Brain microvascular endothelial cell (primary cell): ENCODE measurements at places on chromosomes 2 and 18.
A peak's percentile ranks its signal among the peaks of the same experiment; 100 is the strongest.

DNA sequence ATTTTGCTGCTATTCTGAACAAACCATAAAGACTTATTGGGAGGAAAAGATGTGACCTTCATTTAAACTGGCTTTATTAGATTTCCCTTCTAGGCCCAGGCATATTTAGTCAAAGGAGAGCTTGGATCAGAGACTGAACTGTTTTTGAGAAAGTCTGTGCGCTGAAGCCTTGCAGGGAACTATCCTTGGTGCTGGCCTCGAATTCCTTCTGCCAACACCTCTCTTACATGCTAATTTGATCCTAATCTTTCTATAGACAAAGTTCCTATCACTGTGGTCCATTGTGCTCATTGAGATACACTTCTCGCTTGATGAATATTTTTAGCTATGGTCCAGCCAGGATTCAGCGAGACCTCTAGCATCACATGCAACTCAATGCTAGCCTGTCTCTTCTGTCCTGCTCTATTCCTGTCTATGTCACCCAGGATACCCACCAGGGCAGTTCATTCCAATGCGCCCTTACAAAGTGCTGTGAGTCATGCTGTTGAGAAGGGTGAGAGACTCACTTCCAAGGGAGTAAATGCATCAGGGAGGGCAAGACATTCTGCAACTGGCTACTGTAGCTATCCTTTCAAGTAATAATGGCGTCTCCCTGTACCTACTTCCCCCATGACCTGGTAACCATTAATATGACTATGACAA, 356.7 kb upstream of the LYPD1 start:
- DNase-seq: no peak

DNA sequence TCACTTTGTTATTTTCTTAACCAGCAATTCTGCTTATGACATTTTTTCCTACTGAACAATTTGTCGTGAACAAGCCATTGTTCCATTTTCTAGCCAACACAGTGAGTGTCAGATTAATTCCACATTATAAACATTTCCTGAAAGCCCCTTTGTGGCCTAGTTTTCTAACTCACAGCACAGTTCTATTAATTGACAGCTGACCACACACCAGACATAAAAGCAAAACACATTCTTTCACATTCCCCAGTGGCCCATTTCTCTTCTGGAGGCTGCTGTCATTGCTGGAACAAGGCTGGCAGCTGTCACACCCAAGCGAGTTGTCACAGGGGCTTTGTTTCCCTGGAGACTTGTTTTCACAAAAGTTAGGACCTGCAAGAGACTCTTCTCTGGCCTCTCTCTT, 50.7 kb downstream of the RNF152 start:
- DNase-seq: no peak

DNA sequence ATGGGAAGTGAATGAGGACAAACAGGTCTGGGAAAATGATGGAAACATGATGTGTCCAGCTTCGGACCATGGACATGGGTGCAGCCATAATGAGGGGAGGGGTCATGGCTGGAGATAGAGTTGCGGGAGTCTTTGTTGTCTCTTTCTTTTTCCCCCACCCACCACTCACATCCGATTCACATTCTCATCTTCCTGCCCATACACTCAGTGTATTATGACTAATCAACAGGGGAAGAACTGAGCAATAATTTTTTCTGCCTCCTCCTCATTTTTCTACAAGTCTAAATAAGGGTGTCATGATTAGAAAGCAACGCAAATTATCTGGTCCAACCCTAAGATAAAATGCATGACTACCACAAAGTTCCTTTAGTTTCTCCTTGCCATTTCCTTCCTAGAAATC, 5.7 kb upstream of the SERPINB2 start:
- DNase-seq: peak; percentile 34

DNA sequence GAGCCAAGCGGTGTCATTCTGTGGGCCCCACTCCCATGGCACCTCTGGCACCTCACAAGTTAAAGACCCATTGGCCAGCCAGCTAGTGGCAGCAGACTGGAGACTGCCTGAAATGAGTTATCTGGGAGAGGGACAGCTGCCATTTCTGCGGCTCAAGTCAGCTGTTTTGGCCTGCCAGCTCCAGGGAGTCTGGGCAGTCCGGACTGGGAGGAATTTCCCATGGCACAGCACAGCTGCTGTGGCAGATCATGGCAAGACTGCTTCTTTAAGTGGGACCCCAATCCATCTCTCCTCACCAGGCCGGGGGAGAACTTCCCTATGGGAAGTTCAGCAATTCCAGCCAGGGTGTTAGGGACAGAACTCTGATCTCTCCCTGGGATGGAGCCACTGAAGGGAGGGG, 2187.6 kb upstream of the CELF4 start:
- DNase-seq: no peak

GRCh38 chr2:223486751-223487150, 115.4 kb downstream of the SCG2 start:
- no peak for DNase-seq

DNA sequence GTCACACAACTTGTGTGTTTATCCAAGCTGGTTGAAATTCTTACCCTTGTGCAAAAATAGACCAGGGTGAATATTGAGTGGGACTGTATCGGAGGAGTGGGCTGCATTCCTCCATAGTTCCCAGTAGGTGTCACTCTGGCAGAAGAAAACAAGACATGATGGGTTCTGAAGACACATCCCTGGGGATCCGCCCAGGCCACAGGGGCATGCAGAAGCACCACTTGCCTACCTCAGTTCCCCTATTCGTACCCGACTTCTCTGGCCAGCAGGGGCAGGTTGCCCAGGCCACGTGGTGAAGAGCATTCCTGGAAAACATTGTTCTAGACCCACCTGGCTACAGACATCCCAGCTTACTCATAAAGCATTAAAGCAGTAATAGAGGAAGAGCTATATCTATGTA, 168.2 kb downstream of the FAM210A start:
- peak; percentile 24 for DNase-seq

DNA sequence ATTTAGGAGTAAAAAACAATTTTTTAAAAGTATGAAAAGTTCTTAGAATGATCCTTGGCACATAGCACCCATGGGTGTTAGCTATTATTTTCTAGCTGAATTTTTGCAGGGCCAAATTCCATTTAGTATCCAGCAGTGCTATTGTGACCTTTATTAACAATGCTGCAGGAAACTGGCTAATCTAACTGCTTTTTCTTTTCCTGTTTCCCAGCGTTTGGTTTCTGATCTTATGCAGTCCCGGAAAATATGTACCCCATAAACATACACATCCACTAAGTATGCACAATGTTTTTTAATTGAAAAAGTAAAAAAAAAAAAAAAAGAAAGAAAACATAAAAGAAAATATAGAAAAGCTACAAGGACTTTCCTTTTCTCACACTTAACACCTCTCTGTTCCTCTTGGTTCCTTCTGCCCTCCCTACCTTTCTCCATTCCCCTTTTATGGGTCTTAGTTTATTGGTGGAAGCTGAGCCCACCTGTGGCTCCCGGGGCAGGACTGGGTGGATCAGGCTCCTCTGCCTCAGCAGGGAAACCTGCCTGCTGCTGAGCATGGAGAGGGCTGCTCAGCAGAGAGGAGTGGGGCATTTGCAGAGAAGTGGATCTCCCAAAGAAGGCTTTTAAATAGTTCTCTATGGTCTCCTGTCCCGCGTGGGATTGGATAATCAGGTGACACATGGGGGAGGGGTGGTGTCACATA, 9.3 kb upstream of the SLC16A14 start:
- no peak for DNase-seq

GRCh38 chr2:2834105-2834504, 503.0 kb upstream of the MYT1L start:
- no peak for DNase-seq

DNA sequence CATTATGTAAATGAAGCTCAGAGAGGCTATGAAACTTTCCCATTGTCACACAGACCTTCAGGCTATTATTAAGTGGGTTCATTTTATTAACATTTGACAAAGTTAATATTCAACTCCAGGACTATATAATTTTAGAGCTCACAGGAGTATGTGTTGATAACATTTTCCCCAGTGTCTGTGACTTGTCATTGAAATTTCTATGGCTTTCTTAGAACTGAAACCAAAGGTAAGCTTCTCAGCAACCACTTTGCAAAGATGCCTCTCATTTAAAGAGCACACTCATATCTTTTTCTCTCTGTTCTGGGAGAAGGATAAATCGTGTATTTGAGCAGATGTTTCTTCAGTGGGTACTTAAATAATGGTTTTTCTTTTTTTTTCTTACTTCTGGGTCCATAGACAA, 61.8 kb upstream of the LHCGR start:
- no peak for DNase-seq

- no peak for DNase-seq
These were observed 1.1 kb downstream of the ACTG2 start for GRCh38 chr2:73893764-73894474.

- DNase-seq: no peak
These were observed 261.5 kb downstream of the MYCN start for GRCh38 chr2:16201848-16202247.

- DNase-seq: no peak
These were observed 16.1 kb upstream of the ADI1 start for GRCh38 chr2:3535467-3535793.

DNA sequence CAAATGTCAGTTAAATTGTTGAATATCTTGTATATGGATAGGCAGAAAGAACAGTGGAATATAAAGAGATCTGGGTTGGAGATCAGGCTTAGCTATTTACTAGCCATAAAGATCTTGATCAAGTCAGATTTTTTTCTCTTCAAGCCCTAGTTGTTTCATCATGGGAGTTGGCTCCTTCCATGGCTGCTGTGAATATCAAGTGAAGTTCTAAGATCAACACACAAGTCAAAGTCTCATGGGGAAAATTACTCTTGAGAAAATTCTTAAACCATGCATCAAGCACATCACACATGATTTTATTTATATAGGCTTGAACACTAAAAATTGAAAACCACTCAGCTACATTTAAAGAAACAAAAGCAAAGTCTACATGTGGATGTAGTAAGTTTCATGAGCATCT, 79.8 kb downstream of the C1D start:
- no peak for DNase-seq

GRCh38 chr18:3251963-3252277, 4.3 kb downstream of the MYL12A start:
- no peak for DNase-seq

GRCh38 chr2:232275670-232276069, 102.9 kb upstream of the ALPP start:
- no peak for DNase-seq

GRCh38 chr2:60992985-60993392, 24.5 kb upstream of the PEX13 start:
- no peak for DNase-seq

- DNase-seq: no peak
These were observed 87.3 kb downstream of the ACTR3 start for GRCh38 chr2:113977060-113977659.

DNA sequence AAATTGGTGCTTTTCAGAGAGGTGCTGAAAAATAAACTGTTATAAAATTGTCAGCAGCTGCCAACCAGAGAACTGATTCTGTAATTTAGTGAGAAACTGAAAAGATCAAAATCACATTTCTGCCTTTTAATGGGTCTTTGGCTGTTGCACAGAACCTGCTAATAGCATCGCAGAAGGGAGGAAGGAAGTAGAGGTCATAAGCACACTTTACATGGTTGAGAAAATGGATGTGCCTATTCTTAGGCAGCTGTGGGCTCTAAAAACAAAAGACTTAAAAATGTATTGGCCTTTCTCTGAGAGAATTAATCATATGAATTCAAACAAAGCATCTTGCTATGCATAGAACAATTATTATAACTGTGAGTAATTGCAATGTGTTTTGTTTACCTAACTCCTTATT, 1186.9 kb downstream of the DSC3 start:
- DNase-seq: no peak

DNA sequence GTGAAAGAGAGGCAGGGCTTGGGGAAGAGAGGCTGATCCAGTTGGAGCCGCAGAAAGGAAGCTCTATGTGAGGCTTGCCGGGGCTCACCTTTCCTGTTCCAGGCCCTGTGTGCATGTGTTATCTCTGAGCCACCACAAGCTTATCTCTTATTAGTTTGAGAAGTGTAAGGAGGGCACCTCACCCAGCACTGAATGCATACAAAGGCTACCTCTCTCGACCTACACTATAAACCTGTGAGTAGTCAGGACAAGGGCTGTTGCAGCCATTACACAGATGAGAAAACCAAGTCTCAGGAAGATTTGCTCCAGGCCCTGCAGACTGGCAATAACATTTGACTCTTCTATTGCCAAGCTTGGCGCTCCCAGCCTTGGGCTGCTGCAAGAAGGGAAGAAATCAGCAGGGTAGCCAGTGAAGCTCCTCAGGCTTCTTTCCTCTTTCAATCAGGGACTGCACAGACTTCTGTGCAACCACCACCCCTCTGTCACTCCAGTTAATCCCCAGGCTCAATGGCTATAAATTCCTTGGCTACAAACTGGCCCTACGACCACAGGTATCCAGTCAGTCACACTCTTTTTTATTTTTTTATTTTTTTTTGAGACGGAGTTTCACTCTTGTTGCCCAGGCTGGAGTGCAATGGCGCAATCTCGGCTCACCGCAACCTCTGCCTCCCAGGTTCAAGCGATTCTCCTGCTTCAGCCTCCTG, 73.8 kb downstream of the CLHC1 start:
- no peak for DNase-seq

DNA sequence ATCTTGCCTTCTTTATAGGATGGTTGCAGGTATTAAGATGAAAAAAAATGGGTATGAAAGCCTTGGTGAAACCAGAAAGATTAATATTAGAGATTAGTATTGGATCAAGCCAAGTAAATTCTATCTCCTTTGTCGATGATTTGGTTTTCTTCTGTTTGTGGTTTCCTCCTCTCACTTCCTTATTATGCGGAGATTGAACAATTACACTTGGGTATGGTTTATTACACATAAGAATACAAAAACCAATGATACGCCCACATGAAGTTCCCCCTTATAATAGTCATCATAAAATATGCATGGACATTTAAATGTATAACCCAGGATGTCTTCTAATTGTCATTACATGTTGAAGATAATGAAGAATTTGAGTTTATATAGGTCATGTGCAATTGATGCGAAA, 4.9 kb downstream of the LTBP1 start:
- no peak for DNase-seq

DNA sequence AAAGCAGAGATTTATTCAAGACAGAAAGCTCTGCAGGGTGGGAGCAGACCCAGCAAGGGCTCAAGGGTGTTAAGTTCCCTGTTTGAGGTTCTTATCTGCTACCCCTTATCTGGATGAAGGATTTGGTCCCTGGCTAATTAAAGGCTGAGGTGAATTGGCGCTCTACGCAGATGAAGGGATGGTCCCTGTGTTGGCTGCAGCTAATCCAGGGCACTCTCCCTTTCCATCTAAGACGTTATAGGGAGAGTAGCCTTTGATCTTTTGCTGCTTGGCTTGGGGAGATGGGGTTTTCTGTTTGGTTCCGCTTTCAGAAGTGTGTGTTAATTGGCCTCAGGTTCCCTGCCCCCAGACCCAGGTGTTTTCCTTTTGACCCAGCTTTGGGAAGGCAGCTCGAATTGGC, 17.0 kb downstream of the FAM228A start:
- no peak for DNase-seq

GRCh38 chr2:192416060-192416459, 221.3 kb upstream of the TMEFF2 start:
- DNase-seq: no peak

DNA sequence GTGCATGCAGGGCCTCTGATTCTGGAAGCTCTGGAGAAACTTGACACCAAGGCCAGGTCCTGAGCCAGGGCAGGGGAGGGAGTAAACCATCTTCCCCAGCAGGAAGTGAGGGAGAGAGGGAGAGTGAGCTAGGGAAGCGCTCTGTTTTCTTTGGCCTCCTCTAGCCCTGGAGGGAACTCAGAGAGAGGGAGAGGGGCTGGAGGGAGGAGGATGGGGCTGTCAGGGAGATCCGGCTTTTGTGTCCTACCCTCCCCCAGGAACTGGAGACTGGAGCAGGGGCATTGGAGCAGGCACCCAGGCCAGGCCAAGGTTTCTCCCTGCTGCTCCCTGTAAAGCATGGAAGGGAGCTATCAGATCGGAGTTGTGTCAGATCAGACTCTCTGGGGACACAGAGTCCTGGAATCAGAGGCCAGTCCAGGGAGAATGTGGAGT, 22.7 kb upstream of the PKDCC start:
- peak; percentile 34 for DNase-seq
